Activated CD4-positive, alpha-beta T cell treated with anti-CD3 and anti-CD28 coated beads, Interleukin-2, amount 50 U/mL, for 24 hours (primary cell): ENCODE measurements at places on chromosomes 1 and 21.

GRCh38 chr1:97046765-97047420, 325.3 kb downstream of the PTBP2 start:
- DNase-seq, result no peak

DNA sequence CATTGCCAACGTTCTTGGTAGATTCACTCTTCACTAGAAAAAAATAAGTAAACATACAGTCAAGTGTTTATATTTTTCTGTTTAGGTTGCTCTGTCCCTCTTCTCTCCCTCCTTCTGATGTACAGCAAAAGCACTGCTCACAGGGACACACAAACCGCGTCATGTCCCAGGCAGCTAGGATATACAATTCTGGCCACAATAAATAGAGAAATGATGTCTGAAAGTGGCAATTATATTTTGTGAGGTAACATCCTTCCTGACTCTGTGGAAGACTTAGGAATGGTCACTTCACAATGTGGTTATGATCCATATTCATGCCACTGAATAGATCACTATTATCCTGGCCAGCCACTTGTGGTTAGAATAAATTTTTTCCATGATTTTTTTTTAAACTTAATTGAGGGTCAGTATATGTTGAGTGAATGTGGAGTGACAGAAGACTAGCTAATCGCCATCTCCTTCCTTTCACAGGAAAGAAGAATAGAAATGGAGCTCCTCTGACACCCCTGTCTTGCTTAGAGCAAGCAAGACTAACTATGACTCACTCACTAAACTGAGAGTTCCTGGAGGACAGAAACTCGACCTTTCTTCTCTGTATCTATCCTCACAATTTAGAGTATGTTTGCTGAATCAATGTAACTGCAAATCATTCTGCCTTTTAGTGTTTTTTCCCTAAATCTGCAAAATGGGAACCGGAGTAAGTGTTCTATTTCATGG, 54.0 kb downstream of the ZNHIT6 start:
- DNase-seq, result no peak

DNA sequence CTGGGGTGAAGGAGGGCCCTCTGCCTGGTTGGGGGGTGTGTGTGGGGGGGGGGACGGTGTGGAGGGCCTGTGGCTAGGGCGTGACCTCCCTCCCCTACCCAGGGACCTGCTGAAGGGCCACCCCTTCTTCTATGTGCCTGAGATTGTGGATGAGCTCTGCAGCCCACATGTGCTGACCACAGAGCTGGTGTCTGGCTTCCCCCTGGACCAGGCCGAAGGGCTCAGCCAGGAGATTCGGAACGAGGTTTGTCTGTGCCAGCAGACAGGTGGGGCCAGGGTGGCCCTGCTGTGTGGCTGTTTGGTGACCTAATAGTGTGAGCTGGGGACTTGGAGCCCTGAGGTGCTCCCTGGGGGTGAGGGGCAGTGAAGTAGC, 43.9 kb downstream of the COQ8A start:
- no peak for DNase-seq

GRCh38 chr1:59156051-59156450, 140.8 kb upstream of the FGGY start:
- no peak for DNase-seq

DNA sequence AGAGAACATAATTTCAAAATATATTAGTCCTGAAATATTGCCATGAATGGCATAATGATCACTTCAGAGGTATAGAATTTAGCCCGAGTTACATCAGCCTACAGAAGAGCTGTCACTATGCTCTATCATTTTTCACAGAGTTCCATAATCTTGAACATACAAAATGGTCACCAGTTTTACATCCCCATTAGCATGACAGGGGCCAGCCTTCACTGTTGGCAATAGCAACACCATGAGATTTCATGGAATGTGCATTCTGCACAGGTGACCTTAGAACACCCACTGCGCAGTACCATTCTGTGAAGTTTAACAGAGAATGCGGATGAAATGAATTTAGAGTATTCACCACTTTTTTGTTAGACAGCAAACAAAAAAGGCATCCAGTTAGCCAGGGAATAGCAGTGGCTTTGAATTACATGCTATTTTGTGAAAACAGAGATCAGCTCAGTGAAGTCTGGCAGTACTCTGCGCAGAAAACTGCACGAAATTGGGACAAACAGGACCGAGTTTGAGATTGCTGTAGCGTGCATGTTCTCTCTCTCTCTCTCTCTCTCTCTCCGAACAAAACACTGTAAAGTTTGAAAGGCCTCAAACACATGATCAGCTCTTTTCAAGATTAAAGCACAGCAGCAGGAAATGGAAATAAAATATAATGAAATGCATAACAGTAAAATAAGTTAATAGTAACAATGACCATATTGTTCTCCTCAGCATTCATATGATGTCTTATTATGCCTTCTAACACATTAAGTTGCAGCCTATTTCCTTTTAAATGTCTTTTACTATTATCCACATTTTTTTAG, 349.3 kb downstream of the USH2A start:
- DNase-seq, result no peak

DNA sequence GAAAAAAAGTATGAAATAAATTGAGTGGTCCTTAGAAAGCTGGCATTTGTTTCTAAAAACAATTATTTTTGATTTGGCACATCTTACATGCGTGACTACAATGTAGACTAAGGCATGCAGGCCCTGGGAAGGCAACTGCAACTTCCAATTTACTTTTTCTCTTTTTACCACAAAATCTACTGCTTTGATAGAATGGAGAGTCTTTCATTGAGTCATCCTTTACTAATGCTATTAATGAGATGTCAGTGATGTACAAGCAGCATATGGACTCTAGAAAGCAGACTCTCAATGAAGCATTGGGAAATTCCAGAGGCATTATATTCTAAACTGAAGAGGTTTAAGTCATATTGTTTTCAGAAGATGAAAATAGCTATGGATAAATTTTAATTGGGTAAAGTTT, 29.6 kb upstream of the PRRX1 start:
- DNase-seq, result no peak

- no peak for DNase-seq
Measured at GRCh38 chr1:90798344-90798743, 81.2 kb upstream of the BARHL2 start.

DNA sequence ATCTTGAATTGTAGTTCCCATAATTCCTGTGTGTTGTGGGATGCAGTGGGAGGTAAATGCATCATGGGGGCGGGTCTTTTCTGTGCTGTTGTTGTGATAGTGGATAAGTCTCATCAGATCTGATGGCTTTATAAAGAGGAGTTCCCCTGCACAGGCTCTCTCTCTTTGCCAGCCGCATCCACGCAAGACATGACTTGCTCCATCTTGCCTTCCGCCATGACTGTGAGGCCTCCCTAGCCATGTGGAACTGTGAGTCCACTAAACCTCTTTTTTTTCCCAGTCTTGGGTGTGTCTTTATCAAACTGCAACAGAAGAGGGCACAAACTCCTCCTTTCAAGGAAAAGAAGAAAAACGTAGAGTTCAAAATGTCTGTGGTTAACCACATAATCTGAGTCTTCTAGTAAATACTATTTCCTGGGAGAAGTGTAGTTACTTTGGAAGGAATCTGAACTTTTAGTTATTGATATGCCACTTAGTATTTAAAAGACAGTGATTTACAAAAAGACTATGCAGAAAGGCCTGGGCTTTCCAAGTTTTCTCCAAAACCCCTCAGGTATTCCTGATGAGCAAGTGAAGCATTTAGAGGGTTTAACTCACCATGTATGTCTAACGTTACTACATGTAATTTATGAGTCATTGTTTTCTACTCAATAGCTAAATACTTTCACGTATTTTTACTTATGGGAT, 10.0 kb downstream of the ADAMTS1 start:
- DNase-seq, result no peak

DNA sequence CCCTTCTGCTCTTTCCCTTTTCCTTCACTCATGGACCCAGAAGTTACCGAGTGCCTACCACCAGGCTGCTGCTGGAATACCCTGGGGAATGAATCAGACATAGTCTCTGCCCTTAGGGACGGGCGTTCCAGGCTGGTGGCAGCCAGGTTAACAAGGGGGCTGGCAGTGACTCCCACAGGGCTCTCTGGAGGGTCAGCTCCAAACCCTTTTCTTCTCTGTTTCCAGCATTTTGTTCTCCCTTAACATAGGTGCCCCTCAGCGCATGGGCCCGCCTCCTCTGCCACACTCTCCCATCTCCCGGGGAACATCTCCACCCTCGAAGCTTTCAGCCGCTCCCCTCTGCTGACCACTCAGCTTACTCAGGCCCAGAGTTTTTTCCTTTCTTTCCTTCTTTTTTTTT, 62.9 kb upstream of the LRP8 start:
- no peak for DNase-seq

DNA sequence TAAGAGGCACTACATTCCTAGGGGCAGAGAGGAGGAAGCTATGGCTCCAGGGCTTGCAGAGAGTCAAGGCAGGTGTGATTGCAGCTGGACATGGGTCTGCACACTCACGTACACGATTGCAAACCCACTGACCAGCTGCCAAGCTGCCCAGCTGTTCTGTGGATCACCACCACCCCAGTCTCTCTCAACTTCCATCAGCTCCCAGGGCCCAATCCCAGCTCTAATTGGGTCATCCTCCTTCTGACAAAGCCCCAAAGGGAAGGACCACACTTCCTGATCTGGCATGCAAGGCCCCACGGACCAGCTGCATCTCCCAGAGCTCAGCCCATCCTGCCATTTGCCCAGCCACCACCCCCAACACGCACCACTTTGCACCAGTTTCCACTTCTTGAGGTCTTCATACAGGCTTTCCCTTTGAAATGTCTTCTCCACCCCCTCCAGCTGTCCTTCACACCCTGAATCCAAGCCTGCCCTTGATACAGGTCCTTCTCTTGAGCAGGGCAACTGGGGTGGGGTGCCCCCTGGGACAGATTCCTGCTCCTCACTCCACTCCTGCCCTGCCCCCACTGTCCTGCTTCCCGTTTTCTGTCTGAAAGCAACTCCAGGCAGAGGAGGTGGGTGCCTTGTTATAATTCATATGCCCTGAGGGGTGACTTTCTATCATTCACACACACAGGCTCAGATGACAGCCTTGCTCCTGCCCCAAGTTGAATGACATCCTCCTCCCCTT, 179.4 kb upstream of the EDN2 start:
- no peak for DNase-seq

GRCh38 chr1:203239526-203240305, 10.2 kb upstream of the CHIT1 start:
- no peak for DNase-seq

DNA sequence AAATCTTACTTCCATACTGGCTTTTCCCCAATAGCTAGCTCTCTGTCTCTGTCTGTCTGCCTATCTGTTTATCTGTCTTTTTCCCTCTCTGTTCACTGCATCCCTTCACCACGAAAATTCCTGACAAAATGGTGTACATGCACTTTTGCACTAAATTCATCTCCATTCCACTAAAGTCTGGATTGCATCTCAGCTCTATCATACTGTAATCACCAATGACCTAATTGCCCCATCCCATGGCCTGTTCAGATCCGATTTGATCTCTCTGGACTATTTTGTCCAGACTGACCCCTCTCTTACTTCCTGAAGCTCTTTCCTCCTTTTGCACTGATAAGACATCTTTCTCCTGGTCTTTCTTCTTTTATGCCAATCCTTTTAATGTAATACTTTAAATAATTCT, 112.5 kb upstream of the USH2A start:
- no peak for DNase-seq

- DNase-seq, result no peak
Measured at GRCh38 chr1:209104646-209105045, 478.9 kb upstream of the CAMK1G start.

DNA sequence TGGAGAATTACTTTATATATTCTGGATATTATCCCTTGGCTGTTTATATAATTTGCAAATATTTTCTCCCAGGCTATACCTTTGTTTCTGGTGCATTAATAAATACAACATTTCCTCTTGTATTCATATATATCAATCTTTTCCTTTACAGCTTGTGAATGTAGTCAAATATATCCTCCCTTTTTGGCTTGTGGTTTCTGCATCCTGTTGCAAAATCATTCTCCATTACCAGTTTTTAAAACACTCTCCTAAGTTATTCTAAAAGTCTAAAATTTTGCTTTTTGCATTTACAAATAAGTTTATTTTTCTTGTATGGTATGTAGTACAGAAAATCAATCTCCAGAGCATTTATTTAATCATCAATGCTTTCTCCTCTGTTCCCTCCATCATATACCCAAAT, 909.4 kb downstream of the ADGRL2 start:
- DNase-seq, result no peak

- DNase-seq, result no peak
Measured at GRCh38 chr1:2279210-2279639, 51.1 kb downstream of the SKI start.

- no peak for DNase-seq
Measured at GRCh38 chr1:86478416-86479156, 9.9 kb downstream of the CLCA1 start.

- no peak for DNase-seq
Measured at GRCh38 chr1:182680901-182681567, 3.4 kb downstream of the RGS8 start.

GRCh38 chr21:39645331-39645730, 32.6 kb downstream of the B3GALT5 start:
- DNase-seq, result no peak

GRCh38 chr1:22930240-22930912, 42.3 kb downstream of the LACTBL1 start:
- DNase-seq, result no peak

- DNase-seq, result peak; percentile 11
Measured at GRCh38 chr1:215567491-215568298, 591 bp downstream of the KCTD3 start.

- DNase-seq, result no peak
Measured at GRCh38 chr1:195096051-195096521, 1512.2 kb downstream of the KCNT2 start.

DNA sequence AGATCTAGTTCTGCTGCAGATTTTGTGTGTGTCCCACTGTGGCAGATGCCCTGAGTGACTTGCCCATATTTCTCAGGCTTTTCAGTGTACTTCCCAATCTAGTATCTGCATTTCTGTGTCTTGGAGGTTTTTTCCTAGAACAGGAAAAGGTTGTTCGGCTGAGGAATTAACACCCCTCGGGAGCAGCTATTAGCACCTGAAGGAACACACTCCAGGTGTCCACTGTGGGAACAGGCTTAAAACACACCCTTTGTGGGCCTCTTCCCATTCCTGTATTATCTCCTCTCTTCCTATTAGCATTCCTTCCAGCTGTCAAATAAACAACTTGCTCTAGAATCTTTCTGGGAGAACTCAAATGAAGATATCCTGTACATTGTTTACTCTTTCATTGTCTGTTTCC, 178.3 kb downstream of the HMCN1 start:
- no peak for DNase-seq

DNA sequence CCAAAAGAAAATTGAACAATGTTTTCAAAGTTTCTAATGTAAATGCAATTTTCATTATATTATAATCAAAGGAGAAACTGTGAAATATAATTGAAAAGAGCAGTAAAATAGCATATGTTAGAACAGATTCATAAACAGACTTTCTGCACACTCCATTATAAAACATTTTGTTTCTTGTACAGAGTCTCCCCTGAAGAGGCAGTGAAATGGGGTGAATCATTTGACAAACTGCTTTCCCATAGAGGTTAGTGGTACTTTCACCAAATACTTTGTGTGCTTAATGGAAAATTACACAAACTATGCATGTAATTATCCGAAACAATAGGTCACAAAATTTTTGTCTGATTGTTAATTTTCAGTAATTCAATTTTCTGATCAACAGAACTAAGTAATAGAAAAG, 1.9 kb downstream of the RGS18 start:
- DNase-seq, result no peak

- no peak for DNase-seq
Measured at GRCh38 chr1:212531796-212532195, 76.8 kb upstream of the ATF3 start.
